A549 treated with GW870086 at 1 μM for 4 hours (cell line): ENCODE measurements at places on chromosomes 5 and 9. TPM values are rescaled to one million over a fixed set of nuclear protein-coding genes. Genes with fewer than 3 reads are reported as not detected.

Gene HSDL2
- total RNA-seq: 24.4 to 31.0 TPM (median 25.8 TPM) in 5 replicates

Gene NEUROG1
- not detected in 5 replicates for total RNA-seq

Gene INPP5E
- 14.2 to 20.7 TPM (median 19.7 TPM) in 5 replicates for total RNA-seq

Gene RNF183
- 0.19 TPM in 1 of 5 replicates, not detected in the others for total RNA-seq

Gene MARCOL
- not detected in 5 replicates for total RNA-seq

Gene PCA3
- total RNA-seq: not detected in 5 replicates

Gene GAPT
- not detected in 5 replicates for total RNA-seq

Gene LRSAM1
- 8.9 to 11.7 TPM (median 10.4 TPM) in 5 replicates for total RNA-seq

Gene RALGDS
- total RNA-seq: 22.0 to 27.2 TPM (median 25.6 TPM) in 5 replicates

Gene PCDHB5
- total RNA-seq: 0.94 to 1.8 TPM (median 1.5 TPM) in 5 replicates

Gene ELL2
- 20.1 to 32.9 TPM (median 30.1 TPM) in 5 replicates for total RNA-seq

Gene AGXT2
- total RNA-seq: not detected in 5 replicates

Gene CD74
- 0.12 TPM in 1 of 5 replicates, not detected in the others for total RNA-seq

Gene HTR1A
- not detected in 5 replicates for total RNA-seq

Gene LRRC26
- total RNA-seq: 0.70 to 2.1 TPM (median 1.2 TPM) in 5 replicates

Gene EIF4E1B
- not detected in 5 replicates for total RNA-seq

Gene CEL
- total RNA-seq: 0.46 to 0.71 TPM (median 0.63 TPM) in 5 replicates

Gene CSF2
- 0.42 to 0.93 TPM (median 0.53 TPM) in 5 replicates for total RNA-seq

Gene IL5
- not detected in 5 replicates for total RNA-seq

Gene ZNF454
- not detected in 5 replicates for total RNA-seq

Gene IFNB1
- total RNA-seq: not detected in 5 replicates

Gene GOLGA1
- total RNA-seq: 10.1 to 10.9 TPM (median 10.4 TPM) in 5 replicates

Gene SLCO6A1
- total RNA-seq: not detected in 5 replicates

Gene FOXD1
- 14.7 to 22.1 TPM (median 19.3 TPM) in 5 replicates for total RNA-seq

Gene TLN1
- 117 to 128 TPM (median 120 TPM) in 5 replicates for total RNA-seq

Gene TAS2R1
- not detected in 5 replicates for total RNA-seq

Gene BSPRY
- total RNA-seq: 0.24 TPM in 1 of 5 replicates, not detected in the others

Gene PCDHB10
- total RNA-seq: 0.05 TPM in 2 of 5 replicates, not detected in the others

Gene FAM221B
- total RNA-seq: not detected in 5 replicates

Gene RC3H2
- total RNA-seq: 13.4 to 23.9 TPM (median 20.9 TPM) in 5 replicates

Gene CXCL14
- total RNA-seq: 0.09 to 0.21 TPM (median 0.10 TPM) in 5 replicates
